ENCODE measurements at places on chromosomes 6 and 20. TPM values are rescaled to one million over a fixed set of nuclear protein-coding genes. Genes with fewer than 3 reads are reported as not detected.

ESF1 gene
- 10.7 TPM for total RNA-seq

TINAG gene
- not detected for total RNA-seq

ZNF133 gene
- total RNA-seq = 23.0 TPM

EPHA7 gene
- 0.07 TPM for total RNA-seq

PPP1R14C gene
- 7.4 TPM for total RNA-seq

ARMH2 gene
- total RNA-seq = not detected

ATAT1 gene
- 3.3 TPM for total RNA-seq

GPR6 gene
- total RNA-seq = not detected

ACAT2 gene
- total RNA-seq = 15.5 TPM

TMC2 gene
- not detected for total RNA-seq

GHRH gene
- not detected for total RNA-seq

CGA gene
- not detected for total RNA-seq

KCNK16 gene
- not detected for total RNA-seq

CDS2 gene
- 29.6 TPM for total RNA-seq

RANBP9 gene
- 67.2 TPM for total RNA-seq

RAD21L1 gene
- 0.13 TPM for total RNA-seq

ZNF184 gene
- total RNA-seq = 5.1 TPM

UNC5CL gene
- 0.07 TPM for total RNA-seq

CLDN20 gene
- total RNA-seq = not detected

All from smooth muscle cell of the pulmonary artery (primary cell).